ENCODE measurements at places on chromosomes 2 and 18.

DNA sequence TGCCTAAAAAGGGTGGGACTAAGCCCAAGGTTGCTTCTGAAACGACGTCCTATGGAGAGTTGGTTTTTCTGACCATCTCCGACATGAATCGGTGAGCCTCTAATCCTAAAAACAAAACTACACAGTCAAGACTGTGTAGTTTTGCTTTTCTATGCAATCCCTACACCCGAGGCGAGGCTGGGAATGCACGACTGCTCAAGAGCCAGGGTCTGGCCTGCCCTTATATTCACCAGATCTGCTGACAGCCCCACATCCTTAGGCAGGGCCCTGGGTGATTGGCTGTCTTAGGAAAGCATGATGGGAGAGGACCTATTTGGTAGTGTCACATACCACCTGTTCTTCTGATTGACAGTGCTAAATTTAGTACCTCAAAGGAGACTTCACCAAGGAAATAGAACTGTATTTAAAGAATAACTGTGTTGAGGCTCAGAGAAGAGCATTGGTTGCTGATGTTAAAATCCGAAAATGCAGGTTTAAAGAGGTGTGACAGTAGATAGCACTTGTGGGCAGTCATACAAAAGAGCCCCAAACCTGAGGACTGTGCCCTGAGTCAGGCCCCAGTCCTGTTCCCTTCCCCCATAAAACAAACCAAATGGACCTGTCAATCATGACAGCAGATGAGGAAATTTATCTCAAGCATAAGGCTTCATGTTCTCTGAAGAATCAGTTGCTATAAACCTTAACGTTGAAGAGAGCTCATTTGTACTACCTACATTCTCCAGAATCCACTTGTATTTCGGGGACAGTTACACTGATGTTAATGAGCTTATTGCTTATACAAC lies at the start of gene TTN:
TSS of gene TTN (minus strand) at position 197 of the 782 bp plus-strand sequence. CDS start 2,781 bp downstream, outside the sequence.
- DNase-seq = no peak

GRCh38 chr2:51013079-51013932 lies 18.6 kb downstream of the NRXN1 start:
- DNase-seq = no peak

DNA sequence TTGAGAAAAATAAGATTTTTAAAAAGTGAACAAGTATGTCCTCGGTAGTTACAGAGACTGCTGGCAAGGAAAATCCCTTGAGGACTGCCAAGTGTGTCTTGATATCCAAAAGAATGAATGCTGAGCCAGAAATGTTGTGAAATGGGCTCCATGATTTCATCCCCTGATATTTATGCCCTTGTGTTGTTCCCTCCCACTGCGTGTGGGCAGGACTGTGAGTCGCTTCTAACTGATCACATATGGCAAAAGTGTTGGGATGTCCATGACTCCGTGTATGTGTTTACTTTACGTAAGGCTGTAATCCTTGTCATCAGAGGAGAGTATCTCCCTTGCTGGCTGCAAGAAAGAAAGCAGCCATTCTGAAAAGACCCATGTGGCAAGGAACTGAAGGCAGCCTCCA lies 285.1 kb downstream of the SS18 start:
- no peak for DNase-seq

- no peak for DNase-seq
These were observed 94.3 kb upstream of the ZNF516 start for GRCh38 chr18:76589316-76589715.

DNA sequence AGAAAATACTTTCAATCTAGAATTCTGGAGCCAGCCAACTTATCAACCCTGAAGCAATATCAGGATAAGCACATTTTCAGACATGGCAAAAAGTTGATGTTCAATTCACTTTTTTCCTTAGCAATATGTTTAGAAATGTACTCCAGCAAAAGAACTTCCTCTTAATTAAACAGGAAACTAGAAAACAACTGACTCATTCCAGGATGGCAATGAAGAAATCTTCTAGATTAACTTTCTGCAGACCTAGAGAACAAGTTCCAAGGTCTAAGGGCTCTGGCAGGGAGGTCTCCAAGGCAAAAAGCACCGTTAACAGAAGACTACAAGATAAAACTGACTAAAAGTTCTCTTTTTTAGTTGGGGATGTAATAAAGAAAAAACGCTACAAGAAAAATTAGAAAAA lies 69.2 kb upstream of the VWC2L start:
- DNase-seq = no peak

GRCh38 chr18:45163871-45164270 lies 451.4 kb upstream of the SLC14A2 start:
- DNase-seq = no peak

- no peak for DNase-seq
These were observed 164.2 kb downstream of the ANTXR1 start for GRCh38 chr2:69177063-69177771.

DNA sequence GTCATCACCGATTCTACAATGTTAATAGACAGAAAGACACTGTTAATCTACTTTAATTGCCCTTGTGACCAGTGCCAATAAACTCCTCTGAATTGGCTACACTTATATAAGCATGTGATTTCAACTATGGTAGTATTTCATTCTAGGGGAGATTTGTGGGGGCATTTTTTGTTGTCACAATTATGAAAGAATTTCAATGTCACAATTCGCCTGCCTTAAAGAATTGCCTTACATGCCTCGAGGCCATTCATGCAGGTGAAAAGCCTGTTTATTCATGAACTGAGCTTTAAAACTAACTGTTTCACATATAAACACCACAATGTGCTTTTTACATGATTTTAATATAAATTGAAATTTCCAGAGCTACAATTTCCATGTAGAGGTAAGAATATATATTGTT lies 162.8 kb downstream of the GCA start:
- peak; percentile 16 for DNase-seq

DNA sequence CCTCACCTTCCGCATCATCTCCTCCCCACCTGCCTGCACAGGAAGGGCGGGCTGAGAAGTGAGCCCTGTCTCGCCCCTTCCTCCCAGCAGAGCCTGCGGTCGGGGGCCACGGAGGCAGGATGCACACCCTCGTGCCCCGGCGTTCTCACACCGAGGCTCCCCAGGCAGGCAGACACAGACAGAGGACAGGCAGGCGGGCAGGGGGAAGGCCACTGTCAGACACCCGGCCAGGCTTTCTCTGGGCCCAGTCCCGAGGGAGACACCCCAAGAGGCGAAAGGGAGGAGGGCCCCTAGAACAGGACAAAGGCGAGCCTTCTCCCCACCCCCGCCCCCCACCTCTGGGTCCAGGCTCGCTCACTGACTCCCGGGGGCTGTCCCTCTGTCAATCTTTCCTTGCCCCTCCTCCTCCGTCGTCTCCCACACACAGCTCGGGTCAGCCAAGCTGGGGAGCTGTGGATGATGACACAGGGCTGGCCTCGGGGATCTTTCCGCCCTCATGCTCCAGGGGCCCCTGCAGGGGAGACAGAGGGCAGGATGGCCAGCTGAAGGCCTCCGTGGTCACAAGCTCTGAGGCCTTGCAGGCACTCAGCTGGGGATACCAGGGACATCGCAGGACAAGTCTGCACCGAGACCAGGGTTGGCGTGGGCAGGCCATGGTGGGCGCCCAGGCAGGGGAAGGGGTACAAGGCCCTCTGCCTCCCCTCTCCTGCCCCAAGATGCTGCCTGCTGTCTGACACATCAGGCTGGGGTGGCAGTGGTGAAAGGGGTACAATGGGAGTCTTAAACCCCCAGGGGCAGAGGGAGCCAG lies 24.9 kb downstream of the BIN1 start:
- no peak for DNase-seq

DNA sequence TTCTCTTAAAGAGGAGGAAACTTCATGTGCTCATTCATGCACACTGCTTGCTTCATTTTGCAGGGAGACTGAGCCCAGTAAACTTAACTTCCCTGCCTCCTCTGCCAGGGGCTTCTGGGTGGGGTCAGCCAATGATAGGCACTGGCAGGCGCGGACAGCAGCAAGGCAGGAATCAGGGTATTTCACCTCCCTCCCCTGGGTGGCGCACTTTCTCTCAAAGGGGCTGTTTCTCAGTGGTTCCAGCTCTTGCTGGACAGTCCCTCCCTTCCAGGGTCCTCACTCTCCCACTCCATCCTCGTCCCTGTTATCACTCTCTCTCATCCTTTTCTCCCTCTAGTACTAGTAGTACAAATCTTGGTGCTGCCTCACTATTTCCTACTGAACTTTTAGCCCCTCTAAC lies 320.5 kb upstream of the ZNF521 start:
- DNase-seq = no peak

DNA sequence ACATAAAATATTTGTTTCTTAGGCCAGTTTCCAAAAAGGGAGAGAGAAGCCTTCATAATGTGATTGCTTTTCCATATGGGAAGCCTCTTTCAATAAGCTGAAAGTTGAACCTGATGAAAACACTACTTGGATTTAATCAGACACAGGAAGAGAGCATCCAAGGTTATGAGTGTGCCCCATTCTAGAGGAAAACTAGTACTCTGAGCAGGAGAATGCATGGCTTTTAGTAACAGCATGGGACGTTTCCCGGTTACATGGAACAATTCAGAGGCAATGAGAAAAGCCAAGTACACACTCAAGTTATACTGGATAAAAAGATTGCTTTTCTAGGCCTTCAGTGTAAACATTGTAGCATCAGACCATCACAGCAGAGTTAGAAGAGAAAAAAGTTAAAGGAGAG lies 315.8 kb downstream of the ZNF516 start:
- no peak for DNase-seq

GRCh38 chr2:52022006-52022405 lies 990.1 kb upstream of the NRXN1 start:
- DNase-seq = no peak

- no peak for DNase-seq
These were observed 74.4 kb downstream of the TMEM18 start for GRCh38 chr2:602571-603359.

DNA sequence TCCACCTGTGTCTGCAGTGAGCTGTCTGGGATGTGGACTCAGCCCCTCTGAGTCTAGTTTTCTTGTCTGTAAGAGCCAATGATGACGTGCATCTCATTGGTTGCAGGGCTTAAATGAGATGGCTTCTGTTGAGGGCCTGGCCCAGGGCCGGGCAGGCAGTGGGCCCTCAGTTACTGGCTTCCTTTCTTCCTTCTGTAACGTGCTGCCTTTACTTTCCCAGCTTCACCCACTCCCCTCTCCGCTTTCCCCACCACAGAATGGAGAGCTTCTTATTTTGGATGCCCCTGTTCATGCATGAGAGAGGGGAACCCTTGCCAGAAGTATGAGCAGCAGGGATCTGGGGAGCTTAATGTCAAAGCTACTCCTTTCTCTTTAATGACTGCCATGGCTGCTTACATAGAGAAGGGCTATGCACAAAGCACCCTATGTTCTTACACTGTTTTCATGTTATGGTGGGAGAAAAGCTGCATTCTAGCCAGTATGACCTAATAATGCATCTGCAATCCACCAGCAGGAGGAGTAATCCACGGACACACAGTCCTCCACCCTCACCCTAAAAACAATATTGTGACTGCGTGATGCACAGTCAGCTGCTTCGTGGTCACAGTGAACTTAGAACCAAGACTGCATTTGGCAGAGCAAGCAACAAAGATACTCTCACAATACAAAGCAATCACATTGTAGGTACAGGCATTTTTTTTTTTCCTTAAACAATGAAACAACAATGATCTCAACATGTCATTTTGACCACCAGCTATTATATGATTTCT lies 37.2 kb downstream of the CREG2 start:
- peak; percentile 36 for DNase-seq
